Activated CD4-positive, alpha-beta T cell treated with anti-CD3 and anti-CD28 coated beads for 24 hours (primary cell): ENCODE measurements at places on chromosomes 7 and 10.

- DNase-seq = no peak
Observed at GRCh38 chr10:70851597-70852475, 36.1 kb downstream of the SGPL1 start.

DNA sequence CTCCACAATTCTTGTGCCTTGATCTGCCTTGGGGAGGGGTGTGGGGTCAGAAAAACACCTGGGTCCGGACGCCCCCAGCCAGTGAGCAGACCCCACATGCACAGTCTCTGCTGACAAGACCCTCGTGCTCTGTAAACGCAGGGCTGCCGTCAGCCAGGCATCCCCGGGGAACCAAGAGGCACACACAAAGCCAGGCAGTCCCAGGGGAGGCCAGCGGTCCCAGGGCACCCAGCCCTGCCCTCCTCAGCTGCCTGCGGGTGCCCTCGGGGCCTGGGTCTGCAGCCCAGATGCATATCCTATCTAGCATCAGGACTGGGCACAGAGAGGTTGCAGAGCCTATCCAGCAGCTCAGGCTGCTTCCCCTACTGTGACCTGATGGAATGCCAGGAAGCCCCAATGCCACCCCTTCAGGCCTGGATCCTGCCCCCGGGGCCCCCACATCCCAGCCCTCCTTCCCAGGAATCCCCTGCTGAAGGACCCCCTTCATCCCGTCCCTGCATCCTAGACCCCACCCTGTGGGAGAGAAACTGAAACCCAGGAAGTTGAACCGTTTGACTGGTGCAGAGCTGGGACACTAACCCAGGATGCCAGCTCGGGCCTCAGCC is 92.4 kb downstream of the MICALL2 start:
- DNase-seq = no peak

DNA sequence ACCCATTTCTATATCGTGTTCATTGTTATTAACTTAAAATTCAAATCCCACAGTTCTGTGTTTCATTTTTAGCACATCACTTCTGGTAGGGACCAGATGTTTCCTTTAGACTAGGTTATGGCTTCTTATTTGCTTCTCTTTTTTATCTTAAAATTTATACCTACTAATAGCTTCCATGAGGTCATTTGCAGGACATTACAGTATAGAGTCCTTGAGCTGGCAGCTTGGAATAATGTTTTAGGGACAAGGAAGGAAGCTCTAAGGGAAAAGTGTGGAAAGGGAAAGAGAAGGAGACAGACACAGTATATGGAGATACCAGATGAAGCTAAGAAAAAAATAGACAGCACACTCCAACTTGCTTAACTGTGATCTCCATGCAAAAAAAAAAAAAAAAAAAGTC is 48.8 kb upstream of the CD36 start:
- DNase-seq = no peak

DNA sequence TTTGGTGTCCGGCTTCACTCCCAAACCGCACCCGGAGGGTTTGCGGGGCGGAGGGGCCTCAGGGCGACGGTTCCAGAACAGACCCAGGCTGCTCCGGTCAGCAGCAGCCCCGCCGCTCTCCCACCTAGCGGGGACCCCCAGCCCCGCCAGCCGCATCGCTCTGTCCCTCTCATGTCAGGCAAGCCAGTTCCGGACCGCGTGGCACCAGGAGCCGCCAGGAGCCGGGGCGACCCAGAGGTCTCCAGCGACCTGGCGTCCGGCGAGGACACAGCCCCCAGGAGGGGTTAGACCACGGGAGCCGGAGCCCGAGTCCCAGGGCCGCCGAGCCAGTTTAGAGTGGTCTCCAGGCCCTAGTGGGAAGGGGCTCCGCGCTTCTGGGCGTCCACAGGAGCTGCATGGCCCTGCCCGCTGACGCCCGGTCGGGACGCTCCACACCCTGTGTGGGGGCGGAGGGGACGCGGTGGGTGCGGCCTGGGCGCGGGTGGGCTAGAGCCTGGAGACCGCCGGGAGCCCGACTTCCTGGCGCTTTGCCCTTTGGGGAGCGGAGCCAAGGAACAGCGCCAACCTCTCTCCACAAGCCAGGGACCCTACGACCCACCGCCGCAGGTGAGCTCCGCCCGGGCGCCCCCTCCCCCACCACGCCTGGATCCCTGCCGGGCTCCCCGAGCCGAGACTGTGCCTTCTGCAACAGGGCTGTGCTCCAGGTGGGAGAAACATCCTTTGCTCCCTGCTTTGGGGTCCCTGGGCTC is 43.4 kb downstream of the ZNF117 start:
- no peak for DNase-seq

DNA sequence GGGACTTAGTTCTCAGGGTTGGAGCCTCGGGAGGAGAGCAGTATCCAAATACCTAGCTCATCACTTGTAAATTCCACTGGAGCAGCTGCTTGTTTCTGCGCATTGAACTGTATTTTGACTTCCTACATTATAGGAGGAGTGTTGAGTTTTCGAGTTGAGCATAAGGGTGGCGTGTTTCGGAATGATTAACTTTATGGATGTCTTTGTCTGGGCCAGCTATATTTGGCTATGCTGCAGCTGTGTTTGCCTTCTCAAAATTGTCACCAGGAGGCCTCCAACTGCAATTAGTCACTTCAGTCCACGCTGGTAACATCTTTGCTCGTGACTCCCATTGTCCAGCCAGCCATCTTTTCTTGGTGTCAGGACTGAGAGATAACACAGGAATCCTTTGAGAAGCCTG is 9.1 kb downstream of the CELF2 start:
- no peak for DNase-seq

GRCh38 chr7:29884399-29885272 is 78.3 kb downstream of the WIPF3 start:
- no peak for DNase-seq

GRCh38 chr10:101773923-101774588 is 1.9 kb downstream of the FGF8 start:
- no peak for DNase-seq
